Kidney epithelial cell (primary cell): ENCODE measurements at places on chromosomes 12 and 14.

DNA sequence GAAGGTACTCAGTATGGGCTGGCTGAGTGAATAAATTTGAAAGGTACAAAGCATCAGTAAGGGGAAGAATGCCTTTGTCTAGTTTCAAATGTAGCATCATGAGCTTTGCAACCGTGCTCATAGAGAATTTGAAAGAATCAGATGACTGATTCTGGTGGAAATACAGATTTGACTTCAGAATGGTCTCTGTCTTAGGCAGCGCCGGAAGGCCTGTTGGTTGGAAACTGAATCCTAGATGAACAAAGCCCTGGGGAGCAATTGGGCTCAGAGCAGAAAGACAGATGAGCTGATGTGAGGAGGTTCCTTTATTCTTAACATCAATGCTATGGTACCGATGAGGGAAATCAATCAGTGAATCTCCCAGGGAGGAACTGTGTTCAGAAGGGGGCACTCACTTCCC, 137.3 kb downstream of the SNAPC1 start:
- DNase-seq: no peak

GRCh38 chr12:92621833-92622232, 81.0 kb upstream of the PLEKHG7 start:
- DNase-seq: no peak

- peak; percentile 45 for DNase-seq
Observed at GRCh38 chr12:49750027-49750995, 9.0 kb downstream of the TMBIM6 start.

GRCh38 chr12:49061157-49061650, 610 bp upstream of the KMT2D start:
- no peak for DNase-seq

DNA sequence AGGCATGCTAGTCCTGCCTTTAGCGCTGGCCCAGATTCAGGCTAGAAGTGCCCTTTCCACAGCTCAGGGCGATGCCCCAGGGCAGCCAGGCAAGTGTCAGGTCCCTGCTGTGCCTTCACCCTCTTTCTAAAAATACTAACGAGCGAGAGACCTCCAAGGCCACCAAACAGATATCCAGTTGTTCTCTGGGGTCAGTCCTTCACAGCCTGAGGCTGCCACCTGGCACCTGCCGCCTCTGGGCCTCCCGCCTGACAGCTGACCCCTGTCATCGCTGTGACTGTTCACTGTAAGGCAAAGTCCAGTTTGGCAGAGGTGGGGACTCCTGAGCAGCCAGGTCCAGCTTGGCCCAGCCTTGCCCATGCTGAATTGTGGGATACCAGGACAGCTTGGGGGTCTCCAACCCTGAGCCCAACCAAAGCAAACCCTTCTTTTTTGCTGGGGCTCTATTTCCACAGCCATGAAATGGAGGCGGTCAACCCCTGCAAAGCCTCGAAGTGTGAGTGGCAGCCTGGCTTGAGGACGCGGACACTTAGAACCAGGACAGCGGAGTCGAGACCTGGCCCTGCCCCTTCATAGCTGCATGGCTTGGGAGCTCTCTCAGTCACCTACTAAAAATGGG, 79.9 kb downstream of the NINJ2 start:
- no peak for DNase-seq

DNA sequence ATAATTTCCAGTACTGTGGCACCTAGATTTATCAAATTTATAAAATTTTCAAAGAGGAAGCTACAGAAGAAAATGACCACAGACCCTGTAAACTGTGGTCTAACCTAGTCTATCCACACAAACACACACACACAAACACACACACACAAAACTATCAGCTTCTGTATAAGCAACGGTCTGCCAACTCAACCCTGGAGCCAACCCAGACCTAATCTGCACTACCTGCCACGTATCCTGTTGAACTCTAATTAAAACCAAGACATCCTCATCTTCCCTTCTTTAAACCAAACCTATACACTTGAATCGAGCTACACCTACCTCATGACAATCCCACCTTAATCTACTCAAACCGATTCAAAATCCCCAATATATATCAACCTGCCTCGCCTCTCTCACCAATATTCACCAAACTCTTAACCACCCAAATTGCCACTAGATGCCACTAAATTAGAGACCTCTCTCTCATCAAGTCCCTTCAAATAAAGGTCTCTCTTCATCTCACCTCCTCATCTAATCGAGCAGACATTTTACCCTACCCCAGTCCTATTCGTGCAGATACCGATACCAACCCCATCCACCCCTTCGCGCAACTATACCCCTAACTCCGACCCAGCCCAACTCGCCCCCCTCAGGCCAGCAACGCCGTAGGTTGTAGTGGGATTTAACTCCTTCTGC, 808 bp downstream of the ACIN1 start:
- DNase-seq: no peak

- no peak for DNase-seq
Observed at GRCh38 chr14:104767634-104767918, 14.6 kb downstream of the SIVA1 start.

GRCh38 chr14:50795142-50795541, 35.8 kb downstream of the NIN start:
- no peak for DNase-seq

GRCh38 chr14:69690042-69690441, 76.9 kb upstream of the SRSF5 start:
- no peak for DNase-seq

GRCh38 chr14:61258985-61259384, 22.2 kb downstream of the TMEM30B start:
- DNase-seq: no peak
